Large intestine (tissue), 12 donors: ENCODE measurements at places on chromosomes 5 and 9. TPM values are rescaled to one million over a fixed set of nuclear protein-coding genes. Genes with fewer than 3 reads are reported as not detected.
A peak's percentile ranks its signal among the peaks of the same experiment; 100 is the strongest.

AHRR gene
- polyA plus RNA-seq, result 3.9 TPM

DNA sequence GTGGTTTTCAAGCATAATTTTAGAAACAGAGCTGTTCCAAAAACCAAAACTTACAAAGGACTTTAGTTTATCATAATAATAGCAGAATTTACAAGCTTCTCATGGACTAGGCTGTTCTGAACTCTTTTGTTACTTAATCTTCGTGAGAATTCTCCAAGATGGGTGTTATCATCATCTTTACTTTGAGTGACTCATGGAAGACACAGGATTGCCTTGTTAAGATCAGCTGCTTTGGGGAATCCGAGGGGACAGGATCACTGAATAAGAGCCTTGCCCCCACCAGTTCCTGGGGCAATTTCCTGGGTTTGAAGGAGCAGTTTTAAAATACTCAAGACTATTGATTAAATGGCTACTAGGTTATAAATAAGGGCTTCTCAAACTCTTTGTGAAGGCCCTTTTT is 80.5 kb downstream of the CFAP90 start:
- DNase-seq, result no peak

DNA sequence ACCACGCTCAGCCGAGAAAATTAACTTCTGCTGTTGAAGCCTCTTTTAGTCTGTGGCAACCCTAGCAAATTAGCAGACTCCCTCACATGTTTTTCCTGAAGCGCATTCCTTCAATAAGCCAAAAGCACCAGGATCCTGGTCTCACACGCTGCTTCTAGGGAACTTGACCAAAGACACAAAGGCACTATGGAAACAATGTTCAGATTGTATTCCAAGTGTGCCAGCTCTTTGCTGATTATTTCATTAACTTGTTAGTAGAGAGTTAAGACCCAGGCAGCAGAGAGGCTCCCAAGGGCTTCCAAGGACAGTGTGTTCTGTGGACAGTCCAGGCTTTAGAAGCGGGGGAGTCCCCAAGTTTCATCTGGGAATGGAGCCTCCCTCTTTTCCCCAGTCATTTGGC is 94.4 kb upstream of the BASP1 start:
- DNase-seq, result no peak

DNA sequence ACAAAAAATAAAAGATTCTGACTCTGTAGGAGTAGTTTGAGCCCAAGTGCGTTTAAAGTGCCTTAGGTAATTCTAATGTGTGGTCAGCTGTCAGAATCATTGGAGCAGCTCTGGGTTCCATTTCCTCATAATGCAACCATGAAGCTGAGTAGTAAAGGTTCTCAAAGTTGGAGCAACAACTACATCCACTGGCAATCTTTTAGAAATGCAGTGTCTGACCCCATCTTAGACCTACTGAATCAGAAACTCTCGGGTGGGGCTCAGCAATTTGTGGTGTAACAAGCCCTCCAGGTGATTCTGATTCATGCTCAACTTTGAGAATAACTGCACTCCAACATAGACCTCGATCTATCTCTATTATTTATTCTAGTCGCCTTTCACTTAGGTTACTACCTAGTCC is 7.6 kb upstream of the ALDH1A1 start:
- DNase-seq, result no peak

DNA sequence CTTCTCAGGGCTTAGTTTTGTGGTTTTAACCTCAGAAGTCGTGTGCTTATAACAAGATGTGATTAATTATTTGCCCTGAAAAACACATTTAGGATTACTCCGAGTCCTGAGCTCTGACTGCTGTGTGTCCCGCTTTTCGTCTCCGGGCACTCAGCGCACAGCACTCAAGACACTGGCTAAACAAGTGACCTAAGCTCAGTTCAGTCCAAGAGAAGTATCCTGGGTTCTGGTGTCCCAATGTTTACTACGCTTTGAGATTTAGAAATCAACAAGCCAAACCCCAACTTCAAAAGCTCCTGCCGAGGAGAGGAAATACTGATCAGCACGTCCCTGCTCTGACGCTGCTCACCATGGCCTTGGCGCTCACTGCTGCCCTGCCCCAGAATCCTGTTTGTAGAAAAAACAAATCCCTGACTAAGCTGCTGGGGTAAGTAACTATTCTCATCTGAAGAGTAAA is 53.2 kb downstream of the IPPK start:
- peak; percentile 17 for DNase-seq

EQTN gene
- polyA plus RNA-seq, result 0.34 TPM

DNA sequence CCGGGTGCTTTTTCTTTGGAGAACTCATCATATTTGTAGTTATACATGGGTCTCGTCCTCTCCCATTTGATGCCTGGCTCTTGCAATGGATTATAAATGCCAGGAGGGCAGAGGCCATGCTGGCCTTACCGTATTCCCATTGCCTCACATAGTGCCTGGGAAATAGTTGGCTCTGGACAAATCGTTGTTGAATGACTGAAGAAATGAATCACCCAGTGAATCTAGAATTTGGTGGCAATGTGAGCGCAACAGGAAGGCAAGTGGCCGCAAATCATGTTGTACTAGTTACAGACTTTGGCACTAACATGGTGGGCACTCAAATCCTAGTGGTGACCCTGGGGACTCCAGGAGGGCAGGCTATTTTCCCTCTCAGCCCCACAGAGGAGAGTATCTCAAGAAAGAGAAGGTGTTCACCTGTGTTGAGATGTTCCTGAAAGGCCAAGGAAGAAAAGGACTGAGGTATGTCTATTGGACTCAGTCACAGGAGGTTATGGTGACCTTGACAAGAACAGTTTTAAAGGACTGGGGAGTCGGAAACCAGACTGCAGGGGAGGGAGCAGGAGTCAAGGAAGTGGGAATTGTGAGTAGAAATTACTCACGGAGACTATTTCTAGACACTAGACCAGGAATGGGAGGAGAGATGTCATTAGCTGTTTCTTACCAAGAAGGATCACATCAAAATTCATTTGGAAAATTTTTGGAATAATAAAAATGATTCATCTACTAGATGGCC is 61.7 kb upstream of the COL15A1 start:
- DNase-seq, result no peak

RNF38 gene
- 24.4 TPM for polyA plus RNA-seq

DNA sequence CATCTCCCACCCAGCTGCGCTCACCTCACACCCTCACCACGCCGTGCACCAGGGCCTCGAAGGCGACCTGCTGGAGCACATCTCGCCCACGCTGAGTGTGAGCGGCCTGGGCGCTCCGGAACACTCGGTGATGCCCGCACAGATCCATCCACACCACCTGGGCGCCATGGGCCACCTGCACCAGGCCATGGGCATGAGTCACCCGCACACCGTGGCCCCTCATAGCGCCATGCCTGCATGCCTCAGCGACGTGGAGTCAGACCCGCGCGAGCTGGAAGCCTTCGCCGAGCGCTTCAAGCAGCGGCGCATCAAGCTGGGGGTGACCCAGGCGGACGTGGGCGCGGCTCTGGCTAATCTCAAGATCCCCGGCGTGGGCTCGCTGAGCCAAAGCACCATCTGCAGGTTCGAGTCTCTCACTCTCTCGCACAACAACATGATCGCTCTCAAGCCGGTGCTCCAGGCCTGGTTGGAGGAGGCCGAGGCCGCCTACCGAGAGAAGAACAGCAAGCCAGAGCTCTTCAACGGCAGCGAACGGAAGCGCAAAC is 1.1 kb downstream of the POU4F3 start:
- DNase-seq, result no peak
